ENCODE measurements at places on chromosomes 11 and 22. TPM values are rescaled to one million over a fixed set of nuclear protein-coding genes. Genes with fewer than 3 reads are reported as not detected.

DNA sequence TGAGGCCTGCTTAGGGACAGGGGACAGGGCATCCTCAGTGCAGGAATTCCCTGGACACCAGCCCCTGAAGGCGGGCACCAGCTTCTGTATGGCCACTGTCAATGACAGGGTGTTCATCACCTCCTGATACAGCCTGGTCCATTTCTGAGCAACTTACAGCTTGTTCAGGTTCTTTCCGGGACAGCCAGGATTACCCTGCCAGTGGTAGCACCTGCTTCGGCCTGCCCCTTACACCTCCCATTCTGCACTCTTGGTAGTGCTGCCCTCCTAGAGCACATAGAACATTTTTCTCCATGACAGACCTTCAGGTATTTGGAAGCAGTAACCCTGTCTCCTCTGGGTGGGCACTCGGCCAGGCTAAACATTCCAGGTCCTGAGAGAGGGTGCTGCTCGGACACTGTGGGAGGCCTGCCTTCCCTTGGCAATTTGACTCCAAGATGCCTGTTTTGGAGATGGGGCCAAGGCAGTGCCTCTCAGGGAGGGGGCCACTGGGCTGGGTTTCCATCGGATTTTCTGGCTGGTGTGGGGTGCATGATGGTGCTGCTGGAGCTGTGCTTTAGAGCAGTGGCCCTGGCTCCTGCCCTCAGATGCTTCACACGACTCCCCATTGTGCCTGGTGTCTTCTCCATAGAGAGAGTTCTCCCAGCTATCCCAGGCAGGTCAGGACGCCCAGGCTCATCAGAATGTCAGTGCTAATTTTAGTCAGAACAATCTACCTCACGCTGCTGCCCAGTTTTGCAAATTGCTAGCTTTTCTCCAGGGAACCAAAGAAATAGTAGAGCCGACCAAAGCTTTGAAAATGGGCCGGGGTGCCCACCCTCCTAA is 1.2 kb downstream of the GAL3ST3 start:
- DNase-seq = no peak

DNA sequence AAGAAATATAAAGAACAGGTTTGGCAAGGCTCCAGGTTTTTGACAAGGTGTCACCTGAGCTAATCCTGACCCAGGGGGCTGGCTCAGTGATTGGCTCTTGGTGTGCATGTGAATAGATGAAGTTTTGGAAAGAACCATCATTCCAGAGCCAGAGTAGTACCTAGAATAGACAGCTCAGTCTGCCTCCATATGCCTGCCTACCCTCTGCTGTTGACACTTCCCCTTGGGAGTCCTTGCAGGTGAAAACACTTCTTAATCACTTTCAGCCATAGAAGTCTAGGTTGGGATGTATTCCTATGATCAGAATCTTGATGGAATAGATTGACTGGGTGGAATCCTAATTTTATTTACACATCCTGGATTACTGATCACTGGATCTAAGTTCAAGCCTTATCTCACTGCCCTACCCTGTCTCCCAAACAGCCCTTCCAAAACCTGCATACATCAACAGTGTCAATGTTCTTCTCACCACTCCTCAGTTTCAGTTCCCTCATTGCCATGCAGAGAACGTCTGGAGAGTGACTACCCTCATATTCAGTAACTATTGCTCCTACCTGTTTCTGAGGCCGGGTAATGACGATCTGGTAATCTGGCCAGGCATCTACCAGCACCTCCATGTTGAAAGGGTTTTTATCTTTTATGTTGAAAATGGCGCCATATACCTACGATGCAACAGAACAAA is 6.7 kb downstream of the GLYATL2 start:
- DNase-seq = no peak

- no peak for DNase-seq
Observed at GRCh38 chr11:132245403-132246385, 875.3 kb downstream of the NTM start.

The MIAT gene
- 0.64 TPM for total RNA-seq

DNA sequence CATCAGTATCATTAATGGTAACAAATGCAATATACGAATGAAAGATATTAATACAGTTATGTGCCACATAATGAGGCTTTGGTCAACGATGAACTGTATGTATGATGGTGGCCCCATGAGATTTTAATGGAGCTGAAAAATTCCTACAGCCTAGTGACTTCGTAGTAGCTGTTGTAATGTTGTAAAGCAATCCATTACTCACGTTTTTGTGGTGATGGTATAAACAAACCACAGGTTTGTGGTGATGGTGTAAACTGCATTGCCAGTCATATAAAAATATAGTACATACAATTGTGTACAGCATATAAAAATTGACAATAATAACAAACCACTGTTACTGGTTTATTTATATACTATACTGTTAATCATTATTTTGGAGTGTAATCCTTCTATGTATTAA is 27.4 kb upstream of the GRIA4 start:
- peak; percentile 2 for DNase-seq

DNA sequence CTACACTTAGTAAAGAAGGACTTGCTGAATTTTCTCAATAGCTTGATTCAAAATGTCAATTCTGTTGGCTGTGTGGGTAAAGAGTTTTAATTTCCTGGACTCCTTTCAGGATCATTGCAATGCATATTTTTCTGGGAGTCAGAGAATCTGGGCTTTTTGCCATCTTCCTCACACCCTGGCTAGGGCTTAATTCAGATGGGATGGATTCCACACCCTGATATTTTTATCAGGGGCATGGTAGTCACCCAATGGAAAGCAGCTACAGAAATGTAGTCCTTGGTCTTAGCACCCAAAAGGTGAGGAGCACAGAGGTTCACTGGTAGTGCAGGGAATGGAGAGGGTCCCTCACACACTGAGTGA is 79.3 kb downstream of the SGSM3 start:
- peak; percentile 29 for DNase-seq

- DNase-seq = no peak
Observed at GRCh38 chr22:18104566-18104965, 6.0 kb upstream of the TUBA8 start.

GRCh38 chr11:67699521-67699920 is 25.1 kb upstream of the ALDH3B2 start:
- DNase-seq = peak; percentile 80

DNA sequence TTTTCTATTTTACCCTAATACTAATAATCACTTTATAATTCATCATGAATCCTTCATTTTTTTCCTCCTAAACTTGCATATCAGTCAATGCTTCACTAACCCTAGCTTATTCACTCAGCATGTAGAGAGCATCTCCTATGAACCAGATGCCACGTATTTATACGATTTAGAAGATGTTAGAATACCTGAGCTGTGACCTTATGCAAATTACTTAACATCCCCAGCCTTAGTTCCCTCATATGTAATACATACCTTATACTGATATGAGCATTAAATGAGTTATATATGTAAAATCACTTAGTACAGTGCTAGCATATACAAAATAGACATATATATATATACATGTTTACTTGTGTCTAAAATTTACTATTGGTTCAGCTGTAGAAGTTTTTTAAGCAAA is 9.0 kb downstream of the FAM76B start:
- DNase-seq = no peak

The NLRP14 gene
- 0.13 TPM for total RNA-seq

DNA sequence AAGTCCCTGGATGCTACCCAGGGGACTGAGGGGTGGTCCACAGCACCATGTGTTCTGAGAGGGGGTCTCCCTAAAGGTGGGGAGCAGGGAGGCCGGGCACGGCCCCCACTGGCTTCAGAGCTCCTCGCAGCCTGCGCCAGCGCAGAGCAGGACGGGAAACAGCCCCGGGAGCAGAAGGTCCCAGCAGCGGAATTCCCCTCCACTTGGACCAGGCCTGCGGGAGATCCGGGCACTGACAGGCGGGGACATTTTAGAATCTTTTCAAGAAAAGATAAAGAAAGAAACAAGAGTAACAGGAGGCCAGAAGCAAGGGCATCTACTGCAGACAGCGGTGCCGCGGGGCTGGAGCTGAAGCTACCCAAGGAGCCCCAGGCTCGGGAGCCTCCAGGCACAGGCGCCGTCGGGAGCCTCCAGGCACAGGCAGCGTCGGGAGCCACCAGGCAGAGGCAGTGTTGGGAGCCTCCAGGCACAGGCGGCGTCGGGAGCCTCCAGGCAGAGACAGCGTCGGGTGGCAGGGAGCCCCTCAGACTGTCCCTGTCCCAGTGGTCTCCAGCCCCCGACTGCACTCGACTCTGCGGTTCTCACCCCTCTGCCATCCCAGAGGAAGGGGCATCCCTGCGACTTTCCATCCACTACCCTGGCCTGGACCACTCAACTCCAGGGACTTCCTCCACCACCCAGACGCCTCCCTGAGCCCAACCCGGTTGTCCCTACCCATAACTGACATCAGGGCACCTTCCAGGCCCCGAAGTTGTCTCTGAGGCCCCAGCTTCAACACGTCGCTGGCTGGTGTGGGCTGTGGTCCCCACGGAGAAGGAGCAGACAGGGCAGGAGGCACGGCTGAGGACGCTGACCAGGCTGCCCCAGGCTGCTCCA is 211.1 kb downstream of the BRD1 start:
- DNase-seq = no peak

DNA sequence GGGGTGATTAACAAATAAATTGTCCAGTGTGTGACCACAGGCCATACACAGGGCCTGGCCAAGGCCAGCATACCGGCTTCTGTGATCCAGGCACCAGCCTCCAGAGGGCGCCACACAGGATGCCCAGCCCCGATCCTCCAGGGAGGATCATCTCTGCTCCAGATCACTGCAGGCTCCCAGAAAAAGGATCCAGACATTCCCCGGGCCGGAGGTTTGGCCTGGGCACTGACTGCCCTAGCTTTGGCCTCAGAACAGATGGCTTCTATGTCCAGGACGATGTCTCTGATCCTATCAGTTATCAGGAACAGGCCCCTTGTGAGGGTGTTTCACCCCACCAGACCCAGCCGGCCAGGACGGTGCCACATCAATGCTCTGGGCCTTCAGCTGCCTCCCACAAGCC is 74.5 kb upstream of the LMO1 start:
- no peak for DNase-seq

- DNase-seq = no peak
Observed at GRCh38 chr11:789943-790342, at the start of gene CEND1. Gene CEND1, minus strand, starts transcription at chr11:790090. Its CDS starts 1,514 bp downstream, at chr11:788576.

GRCh38 chr11:29482510-29482909 is 534.3 kb downstream of the KCNA4 start:
- DNase-seq = no peak

GRCh38 chr11:117823946-117824420 is 561 bp downstream of the FXYD2 start:
- no peak for DNase-seq

DNA sequence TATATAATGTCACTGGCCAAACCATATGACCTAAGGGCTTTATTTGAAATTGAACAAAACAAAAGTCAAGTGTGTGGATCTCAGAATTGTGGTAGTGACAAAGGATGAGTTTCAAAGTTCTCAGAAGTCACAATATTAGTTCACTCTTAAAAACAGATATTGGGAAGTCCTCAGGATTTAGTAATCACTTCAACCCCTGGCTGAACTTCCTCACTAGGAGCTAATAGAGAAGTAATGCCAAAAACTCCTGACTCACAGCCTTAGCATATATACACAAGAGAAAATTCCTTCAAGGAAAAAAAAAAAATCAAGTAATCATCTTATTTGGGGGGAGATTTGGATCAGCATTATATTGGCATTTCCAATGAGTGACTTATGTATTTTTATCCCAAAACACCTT is 75.6 kb upstream of the APOA1 start:
- peak; percentile 77 for DNase-seq

DNA sequence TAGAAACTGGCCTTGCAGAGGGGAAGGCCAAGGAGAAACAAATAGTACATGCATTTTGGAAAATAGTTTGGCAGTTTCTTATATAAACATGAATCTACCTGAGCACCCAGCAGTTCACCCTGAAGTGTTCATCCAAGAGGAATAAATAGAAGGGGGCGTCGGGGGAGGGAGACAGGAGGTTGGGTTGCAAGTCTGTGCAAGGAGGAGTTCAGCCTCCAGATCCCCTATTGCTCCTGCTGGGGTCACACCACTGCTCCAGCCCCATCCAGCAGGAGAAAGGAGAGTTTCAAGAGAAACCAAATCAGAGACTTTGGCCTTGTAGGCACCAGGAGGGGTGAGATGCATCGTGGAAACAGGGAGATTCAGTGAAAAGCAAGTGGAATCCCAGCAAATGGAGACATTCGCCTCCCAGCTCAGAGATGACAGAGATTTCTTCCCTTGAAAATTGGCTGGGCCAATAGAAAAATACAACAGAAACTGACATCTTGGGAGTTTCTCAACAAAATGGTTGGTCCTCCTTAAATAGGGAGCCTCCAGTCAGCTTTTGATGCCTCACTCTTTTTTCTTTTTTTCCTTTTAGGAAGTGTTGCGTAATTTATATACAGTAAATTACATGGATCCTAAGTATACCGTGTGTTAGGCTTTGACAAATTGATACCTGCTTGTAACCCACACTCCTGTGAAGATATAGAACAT is 34.1 kb downstream of the OTOG start:
- DNase-seq = no peak

- DNase-seq = no peak
Observed at GRCh38 chr22:47859881-47860525, 1097.6 kb downstream of the TBC1D22A start.

DNA sequence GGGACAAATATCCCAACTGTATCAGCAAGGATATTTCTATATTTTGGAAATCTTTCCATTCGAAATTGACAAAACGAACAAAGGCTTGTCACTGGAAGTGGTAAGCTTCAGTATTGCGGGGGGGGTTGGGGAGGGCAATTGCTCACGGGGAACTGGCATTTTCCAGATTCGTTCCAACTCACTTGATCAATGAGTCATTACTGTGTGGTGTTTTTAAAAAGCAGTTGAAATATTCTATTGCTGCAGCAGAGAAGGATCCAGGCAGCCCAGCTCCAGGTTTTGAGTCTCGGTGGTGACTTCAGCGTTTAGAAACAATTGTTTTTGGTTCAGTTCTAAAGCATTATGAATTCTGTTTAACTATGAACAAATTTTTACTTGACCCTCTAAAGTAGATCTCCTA is 33.8 kb upstream of the FBLN1 start:
- DNase-seq = peak; percentile 78

The PTPN5 gene
- total RNA-seq = not detected

DNA sequence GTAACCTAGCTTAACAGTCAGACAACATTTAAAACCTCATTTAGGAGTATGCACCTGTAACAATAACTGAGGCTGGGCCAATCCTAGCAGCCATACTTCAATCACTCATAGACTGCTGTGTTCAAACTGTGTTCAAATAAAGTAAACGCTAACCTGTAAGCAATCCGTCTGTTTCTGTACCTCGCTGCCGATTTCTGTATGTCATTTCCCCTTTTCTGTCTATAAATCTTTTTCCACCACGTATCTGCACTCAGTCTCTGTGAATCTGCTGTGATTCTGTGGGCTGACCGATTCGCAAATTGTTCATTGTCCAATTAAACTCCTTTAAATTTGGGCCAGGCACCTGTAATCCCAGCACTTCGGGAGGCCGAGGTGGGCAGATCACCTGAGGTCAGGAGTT is 12.3 kb downstream of the APOBEC3H start:
- no peak for DNase-seq

The C22orf23 gene
- total RNA-seq = not detected

The KMT5B gene
- total RNA-seq = 44.8 TPM

DNA sequence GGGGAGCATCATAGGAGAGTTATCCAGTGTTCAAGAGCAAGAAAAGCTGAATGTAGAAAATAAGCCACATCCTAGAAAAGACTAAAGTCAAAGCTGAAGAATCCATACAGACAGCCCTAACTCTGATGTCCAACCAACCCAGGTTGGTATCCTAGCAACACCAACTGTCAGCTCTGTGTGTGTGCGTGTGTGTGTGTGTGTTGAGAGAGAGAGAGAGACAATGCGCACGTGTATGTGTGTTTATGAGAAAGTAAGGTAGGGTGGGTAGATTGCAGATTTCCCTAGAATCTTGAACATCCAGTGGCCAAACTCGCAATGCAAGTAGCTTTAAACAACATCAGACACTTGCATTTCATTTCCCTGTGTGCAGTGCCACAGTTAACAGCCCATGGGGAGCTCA is 274.9 kb downstream of the FAM181B start:
- DNase-seq = no peak
